ENCODE measurements at places on chromosomes 3 and 15. TPM values are rescaled to one million over a fixed set of nuclear protein-coding genes. Genes with fewer than 3 reads are reported as not detected.

- DNase-seq = no peak
Observed at GRCh38 chr3:116288485-116288884, 156.8 kb downstream of the LSAMP start.

DNA sequence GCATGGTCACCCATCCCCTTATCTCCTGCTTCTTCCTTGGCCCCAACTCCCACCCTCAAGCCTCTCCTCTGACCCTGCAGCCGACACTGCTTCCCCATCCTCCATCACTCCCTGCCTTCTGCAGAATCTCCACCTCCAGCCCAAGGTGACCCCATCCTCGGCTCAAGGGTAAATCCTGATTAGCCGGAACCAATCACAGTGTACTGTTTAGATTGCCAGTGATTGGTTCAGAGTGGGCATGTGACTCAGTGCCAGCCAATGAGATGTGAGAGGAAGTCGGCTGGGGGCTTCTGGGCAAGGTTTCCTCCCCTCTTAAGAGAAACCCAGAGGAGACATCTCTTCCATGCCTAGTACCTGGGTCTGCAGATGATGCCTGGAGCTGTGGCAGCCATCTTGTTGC lies 10.3 kb downstream of the CACNA2D2 start:
- no peak for DNase-seq

GRCh38 chr15:62502451-62502850 lies 337.4 kb upstream of the C2CD4B start:
- DNase-seq = no peak

DNA sequence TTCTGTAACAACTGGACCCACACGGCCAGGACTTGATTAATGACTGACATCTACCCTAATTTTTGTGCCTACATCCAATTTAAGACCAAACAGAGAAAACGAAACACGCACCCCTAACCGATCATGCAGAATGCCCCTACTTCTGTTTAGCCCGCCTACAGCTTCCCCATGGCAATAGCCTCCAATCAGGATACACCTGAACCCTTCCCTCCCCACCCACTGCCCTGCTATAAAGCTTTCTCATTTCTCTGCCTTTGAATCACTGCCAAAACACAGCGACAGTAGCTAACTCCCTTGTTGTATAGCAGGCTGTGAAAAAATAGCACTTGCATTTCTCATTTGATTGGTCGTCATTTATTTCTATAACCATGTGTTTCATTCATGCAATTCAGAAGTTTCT lies 45.2 kb upstream of the DPPA4 start:
- DNase-seq = no peak

GRCh38 chr3:150128126-150128525 lies 157.4 kb upstream of the PFN2 start:
- no peak for DNase-seq

DNA sequence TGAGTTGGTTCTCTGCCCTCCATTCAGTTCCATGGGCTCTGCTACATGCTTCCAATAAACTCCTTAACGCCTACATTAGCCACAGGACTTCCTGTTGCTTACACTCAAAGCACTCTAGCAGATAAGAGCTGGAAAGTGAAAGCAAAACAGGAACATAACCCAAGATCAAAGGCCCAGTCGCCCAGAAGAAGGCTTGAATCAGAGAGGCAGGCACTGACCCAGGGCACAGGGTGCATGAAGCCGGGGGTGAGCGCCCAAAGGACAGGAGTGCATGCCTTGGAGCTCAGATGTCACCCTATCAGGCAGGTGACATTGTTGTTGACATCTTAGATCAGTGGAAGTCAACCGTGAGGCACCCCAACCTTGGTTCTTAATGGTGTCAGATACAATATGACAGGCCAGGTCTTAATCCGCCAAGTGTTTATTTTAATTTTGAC lies 235.1 kb downstream of the UACA start:
- peak; percentile 42 for DNase-seq

DNA sequence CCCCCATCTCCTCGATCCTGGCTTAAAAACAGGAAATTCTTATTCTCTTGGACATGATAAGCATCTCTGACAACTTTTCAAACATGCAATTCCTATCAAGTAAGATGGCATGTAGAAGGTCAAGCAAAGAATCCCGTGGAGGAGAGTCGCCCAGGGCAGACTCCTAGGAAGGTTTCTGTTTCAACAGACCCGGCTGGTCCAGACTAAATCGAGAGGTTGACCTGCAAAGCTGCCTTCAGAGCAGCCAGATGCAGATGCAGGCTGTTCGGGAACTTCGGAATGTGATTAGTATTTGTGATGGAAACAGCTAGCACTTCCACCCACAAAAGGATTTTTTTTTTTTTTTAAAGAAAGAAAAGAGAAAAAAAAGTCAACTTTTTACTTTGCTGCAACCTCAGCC lies 216.8 kb downstream of the NR1D2 start:
- DNase-seq = no peak

LRIG1 gene
- 12.5 TPM for total RNA-seq
